ENCODE measurements at places on chromosomes 4 and X.
A peak's percentile ranks its signal among the peaks of the same experiment; 100 is the strongest.

DNA sequence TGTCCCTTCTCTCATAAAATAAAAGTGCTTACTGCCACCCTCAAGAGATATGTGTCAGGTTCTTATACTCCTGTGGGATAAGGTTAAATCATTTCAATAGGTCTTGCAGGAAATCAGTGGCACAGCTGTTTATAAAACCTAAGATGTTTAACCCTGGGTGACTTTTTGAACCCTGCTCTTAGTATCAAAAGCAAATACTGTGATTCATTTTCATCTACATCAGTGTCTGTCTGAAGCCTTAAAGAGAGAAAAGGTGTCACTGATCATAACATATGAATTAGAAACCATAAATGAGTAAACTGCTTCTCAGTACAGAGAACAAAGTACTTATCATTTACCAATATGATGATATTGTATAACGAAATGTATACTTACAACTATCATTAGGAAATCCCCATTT, 59.0 kb downstream of the CCSER1 start:
- no peak for DNase-seq

DNA sequence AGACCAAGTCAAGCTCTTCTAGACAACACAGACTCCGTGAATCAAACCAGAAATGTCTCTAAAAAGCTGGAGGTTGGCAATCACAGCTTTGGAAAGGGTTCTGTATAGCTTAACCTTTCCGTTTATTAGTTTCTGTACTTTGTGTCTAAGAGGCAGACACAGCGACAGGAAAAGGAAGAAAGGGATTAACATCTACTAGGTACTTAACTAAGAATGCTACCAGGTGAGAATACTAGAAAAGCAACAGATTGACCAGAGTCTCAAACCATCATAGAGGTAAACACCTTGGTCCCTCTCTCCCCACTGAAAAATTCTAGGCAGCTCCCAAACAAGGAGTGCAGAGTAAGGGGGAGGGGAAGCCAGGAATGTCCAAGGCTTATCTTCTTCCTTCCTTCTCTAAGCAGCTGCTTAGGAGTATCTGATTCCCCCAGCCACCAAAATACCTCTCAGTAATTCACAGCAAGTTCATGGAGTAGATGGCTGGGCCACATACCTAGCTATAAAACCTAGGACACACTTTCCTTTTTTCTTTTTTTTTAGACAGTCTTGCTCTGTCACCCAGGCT, 80.8 kb downstream of the APBB2 start:
- DNase-seq, result no peak

- DNase-seq, result no peak
These were observed 248.6 kb downstream of the HNRNPD start for GRCh38 chr4:82124932-82125786.

GRCh38 chrX:24151513-24151912, 2.0 kb downstream of the ZFX start:
- DNase-seq, result no peak

GRCh38 chr4:89212666-89213381, 94.8 kb downstream of the GPRIN3 start:
- DNase-seq, result no peak

GRCh38 chr4:986428-986878, 391 bp upstream of the IDUA start:
- no peak for DNase-seq

GRCh38 chr4:39066371-39066770, 4.3 kb downstream of the KLHL5 start:
- DNase-seq, result no peak

- DNase-seq, result no peak
These were observed 98.2 kb downstream of the YIPF7 start for GRCh38 chr4:44553180-44553579.

- DNase-seq, result no peak
These were observed at the start of gene SUPT20HL1 for GRCh38 chrX:24360272-24360671. TSS of gene SUPT20HL1 (plus strand) at chrX:24360639. CDS start at chrX:24362761, 2,122 bp downstream.

GRCh38 chrX:115588179-115588578, 27.2 kb downstream of the PLS3 start:
- DNase-seq, result no peak

GRCh38 chrX:35809781-35810180, 11.6 kb downstream of the MAGEB16 start:
- no peak for DNase-seq

DNA sequence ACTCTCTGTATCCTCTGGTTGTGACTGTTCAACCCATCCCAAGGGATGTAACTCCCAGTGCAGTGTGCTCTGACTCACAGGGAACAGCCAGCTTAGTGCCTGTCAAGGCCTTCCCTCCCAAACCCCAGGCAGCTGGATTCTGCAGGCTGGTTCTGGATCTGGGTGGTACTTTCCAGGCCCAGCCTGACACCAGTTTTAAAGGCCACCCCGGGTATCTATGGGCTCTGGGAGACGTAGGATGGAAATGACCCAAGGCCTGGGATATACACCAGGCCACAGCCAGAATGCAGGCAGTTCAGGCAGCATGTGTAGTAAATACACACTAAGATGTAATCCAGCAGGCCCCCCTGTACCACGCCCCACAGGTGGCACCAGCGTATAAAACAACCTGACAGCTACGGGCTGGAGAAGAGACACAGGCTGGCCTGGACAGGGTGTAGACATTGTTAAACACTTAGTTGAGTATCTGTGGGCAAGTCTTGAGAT, 64.2 kb downstream of the SPINK2 start:
- DNase-seq, result no peak

DNA sequence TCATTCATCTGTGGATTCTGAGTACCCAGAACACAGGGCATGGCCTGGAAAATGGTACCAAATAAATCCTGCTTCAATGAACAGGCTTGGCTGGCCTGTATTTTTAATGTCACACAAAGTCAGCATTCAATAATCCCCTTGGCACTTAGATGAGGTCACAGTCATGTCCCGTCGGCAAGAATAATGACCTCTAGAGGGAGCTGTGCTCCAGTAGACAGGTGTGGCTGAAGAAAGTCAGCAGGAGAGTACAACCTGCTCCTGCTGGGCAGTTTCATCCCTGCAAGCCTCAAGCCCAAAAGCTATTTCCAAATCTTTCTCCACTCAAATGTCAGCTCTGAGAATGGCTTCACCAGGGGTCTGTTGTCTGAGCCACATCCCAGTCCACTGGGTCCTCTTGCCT, 404.0 kb upstream of the F9 start:
- peak; percentile 62 for DNase-seq

DNA sequence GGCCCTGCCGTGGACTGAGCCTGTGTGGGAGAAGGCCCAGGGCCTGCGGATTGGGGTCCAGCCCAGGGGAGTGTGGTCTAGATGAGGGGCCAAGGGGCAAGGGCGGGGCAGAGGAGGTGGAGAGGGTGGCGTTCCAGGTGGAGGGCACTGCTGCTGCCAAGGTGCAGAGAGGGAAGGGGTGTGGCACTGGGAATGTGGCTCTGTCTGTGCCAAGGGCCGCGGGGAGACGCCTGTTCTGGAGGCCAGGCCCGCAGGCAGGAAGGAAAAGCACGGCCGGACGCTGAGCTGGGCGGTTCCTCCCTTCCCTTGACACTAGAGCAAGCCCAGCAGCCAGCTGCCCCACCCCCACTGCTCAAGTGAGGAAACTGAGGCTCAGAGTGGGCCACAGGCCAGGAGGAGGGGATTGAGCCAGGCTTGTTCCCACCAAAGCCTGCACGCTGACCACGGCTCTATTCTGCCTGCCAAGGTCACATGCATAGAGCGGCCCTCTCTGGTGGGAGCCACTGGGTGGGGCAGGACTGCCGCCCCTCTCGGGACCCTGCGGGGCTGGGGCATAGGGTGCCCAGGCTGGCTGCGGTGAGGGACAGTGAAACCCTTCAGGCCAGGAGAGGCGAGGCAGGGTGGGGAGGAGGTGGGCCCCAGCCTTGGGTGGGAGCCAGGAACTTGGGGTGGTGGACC, 13.0 kb downstream of the SH3BP2 start:
- no peak for DNase-seq

DNA sequence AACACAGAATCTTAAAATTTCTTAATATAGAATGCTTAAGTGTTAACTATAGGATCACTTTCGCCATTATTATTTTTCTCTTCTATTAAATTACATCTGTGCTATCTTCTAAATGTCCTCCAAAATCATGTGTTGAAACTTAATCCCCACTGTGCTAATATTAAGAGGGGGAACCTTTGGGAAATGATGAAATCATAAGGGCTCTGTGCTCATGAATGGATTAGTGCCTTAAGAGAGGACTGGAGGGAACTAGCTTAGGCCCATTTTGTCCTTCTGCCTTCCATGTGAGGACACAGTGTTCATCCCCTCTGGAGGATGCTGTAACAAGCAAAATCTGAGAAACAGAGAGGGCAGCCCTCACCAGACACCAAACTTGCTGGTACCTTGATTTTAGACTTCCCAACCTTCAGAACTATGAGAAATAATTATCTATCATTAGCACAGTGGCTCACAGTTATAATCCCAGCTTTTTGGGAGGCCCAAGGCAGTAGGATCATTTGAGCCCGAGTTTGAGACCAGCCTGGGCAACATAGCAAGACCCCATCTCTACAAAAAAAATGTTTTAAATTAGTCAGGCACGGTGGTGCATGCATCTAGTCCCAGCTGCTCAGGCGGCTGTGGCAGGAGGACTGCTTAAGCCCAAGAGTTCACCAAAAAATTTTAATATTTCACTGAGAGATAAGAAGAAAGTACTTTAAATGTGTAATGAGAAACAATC, 26.3 kb downstream of the KLHL8 start:
- no peak for DNase-seq

GRCh38 chrX:31280580-31280979, 208.7 kb upstream of the FTHL17 start:
- no peak for DNase-seq

- DNase-seq, result no peak
These were observed 190.6 kb upstream of the NEIL3 start for GRCh38 chr4:177119021-177119471.

DNA sequence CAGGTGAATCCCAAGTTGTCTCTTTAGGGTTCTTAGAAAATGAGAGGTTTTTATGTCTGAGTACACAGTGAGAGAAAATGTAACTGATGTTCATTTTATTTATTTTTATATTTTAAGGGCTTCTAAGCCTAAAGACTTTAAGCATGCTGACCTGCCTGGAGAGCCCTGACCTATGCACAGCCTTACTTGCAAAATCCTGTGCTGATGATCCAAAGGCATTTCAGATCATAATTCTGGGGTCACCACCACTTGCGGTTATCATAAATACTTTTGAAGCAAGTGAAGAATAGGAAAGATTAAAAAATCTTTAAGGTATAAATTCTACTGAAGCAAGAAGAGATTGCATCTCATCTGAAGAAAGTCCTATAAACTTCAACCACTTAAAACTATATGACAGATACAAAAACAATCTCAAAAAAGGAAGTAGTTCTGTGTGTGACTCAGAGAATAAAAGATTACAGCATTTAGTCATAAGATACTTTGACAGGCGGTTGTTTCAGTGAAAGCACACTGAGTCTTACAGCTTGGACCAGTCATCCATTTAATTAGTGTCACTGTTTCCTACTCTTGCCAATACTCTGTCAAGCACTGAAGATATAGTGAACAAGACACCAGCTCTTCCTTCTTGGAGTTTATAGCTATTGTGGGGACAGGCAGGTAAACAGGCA, 245.2 kb upstream of the DIPK2B start:
- DNase-seq, result no peak

DNA sequence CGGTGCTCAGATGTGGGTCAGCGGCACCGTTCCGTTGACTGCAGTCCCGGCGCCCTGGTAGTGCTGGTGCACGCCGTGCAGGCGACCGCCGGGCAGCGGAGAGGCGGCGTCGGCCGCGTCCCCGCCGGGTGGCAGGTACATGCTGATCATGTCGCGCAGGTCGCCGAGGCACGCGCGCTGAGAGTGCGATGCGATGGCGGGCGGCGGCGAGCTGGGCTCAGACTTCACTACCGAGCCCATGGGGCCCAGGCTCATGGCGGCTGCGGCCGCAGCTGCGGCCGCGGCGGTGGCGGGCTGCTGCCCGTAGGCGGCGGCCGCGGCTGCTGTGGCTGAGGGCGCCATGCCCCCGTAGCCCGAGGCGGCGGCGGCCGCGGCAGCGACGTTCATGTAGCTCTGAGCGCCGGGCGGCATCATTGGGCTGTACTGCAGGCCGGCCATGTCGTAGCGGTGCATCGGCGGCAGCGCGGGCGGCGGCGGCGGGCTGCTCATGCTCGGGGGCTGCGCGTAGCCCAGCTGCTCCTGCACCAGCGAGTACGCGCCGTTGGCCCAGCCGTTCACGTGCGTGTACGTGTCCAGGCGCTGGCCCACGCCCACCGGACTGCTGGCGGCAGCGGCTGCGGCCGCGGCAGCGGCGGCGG, 1.0 kb downstream of the SOX3 start:
- DNase-seq, result no peak

DNA sequence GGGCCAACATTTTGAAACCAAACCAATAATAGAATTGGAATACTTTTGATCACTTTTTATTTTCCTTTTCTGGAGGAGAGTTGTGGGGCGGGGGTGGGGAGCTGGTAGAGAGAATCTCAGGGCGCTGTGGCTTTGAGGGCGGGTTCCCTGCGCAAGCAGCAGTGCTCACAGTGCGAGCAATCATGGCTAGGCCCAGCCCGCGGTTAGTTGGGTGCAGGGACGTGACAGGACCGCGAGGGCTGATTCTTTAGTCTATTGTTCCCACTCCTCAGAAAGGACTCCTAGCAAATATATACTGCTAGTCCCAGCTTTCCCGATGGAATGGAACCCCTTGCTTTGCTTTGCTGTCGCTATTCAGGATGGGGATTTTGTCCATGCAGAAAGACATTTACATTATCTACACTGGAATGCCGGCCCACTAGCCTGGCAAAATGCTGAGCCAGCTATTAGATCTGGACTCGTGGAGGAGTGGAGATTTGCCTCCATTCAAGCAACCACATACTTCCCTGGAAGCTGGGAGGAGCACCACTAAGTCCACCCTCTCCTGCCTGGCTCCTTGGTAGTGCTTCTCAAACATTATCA, 23.9 kb upstream of the APLN start:
- no peak for DNase-seq

DNA sequence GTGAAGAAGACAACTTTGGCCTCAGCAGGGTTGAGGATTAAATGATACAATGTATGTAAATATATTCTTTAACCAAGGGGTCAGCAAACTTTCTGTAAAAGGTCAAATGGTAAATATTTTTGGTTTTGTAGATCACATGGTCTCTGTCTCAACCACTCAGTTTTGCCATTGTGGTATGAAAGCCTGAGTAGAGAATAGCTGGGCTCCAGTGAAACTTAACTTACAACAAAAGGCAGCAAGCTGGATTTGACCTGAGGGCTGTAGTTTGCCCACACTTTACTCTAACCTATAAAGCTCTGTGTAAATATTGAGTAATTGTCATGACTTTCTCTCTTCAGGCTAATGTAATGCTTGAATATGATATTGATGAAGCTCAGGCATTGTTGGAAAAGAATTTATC, 19.6 kb downstream of the VBP1 start:
- no peak for DNase-seq

DNA sequence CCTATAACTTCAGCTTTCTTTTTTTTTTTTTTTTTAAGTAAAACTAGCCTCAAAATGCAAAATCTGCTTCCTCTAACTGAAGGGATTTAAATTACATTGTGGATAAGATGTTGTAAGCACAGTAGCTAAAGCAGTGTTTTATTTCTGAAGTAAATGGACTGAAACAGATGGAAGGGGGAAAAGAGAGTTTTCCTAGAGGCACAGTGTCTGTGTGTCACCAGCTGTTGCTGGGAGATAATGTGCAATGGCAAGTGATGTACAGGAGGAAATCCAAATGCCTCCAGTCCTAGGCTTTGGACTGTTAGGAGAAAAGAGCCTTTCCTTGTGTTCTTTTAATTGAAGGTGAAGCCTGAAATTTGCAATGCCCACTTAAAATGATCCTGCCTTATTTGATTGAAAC, 672.1 kb downstream of the GRXCR1 start:
- no peak for DNase-seq

GRCh38 chr4:48195853-48196252, 61.8 kb upstream of the TXK start:
- DNase-seq, result no peak

GRCh38 chr4:82247629-82248028, 126.2 kb downstream of the HNRNPD start:
- DNase-seq, result no peak

Data from gastrocnemius medialis (tissue), 4 donors.